Neural crest cell (in vitro differentiated cells): ENCODE measurements at places on chromosomes 2 and 18. TPM values are rescaled to one million over a fixed set of nuclear protein-coding genes. Genes with fewer than 3 reads are reported as not detected.
A peak's percentile ranks its signal among the peaks of the same experiment; 100 is the strongest.

GRCh38 chr2:152924722-152925121 is 206.3 kb downstream of the ARL6IP6 start:
- no peak for DNase-seq
- no peak overlapping the region for H3K4me3 ChIP-seq

TEX44 gene
- not detected in 2 replicates for total RNA-seq

GRCh38 chr18:34837769-34838272 is 127.7 kb downstream of the DTNA start:
- no peaks in the 10 kb centered on the region for H3K27me3 ChIP-seq
- peaks cover 7% of the 10 kb centered on the region for H3K4me1 ChIP-seq

DNA sequence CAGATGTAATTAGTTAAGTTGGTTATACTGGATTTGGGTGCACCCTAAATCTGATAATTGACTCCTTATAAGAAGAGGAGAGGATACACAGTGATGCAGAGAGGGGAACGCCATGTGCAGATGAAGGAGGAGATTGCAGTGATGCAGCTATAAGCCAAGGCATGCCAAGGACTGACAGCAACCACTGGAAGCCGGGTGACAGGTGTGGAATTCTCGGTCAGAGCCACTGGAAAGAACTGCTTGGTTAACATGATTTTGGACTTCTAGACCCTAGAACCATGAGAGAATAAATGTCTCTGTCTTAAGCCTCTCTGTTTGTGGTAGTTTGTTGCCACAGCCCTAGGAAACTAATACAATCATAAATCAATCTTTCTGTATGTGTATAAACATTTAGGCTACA is 403.3 kb upstream of the CDH20 start:
- no peaks in the 10 kb centered on the region for H3K4me1 ChIP-seq
- DNase-seq = no peak
- H3K27ac ChIP-seq = no peak overlapping the region
- H3K27me3 ChIP-seq = peaks cover 3% of the 10 kb centered on the region
- no peaks in the 10 kb centered on the region for H3K36me3 ChIP-seq

DNA sequence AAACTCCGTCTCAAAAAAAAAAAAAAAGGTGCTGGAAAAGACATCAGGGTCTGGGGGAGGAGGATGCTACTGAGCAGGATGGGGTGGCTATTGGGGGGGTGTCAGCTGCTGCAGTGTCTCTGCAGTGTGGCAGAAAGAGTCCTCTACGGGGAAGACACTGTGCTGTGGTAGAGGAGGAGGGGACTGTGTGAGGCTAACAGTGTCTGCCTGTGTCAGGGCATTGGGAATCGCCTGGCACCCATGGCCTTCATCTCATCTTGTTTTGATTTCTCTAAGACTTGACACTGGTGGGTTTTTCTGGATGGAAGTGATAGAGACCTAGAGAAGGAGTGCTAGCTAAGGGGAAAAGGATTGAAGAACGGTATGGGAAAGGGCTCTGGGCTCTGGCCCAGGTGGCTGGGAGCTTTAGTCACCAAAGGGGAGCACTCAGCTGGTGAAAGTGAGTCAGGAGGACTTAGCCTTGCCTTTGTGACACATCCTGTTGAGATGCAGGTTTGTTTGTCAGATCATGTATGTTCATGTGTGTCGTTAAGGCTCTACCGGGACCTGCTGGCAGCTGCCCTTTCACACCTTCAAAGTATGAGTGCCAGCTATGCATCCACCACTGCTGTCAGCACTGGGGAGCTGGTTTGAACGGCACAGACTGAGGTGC is 58.0 kb downstream of the FARP2 start:
- H3K36me3 ChIP-seq = peaks cover 17% of the 10 kb centered on the region
- peaks cover 16% of the 10 kb centered on the region for H3K4me1 ChIP-seq
- H3K27ac ChIP-seq = peak overlapping the region; percentile 15
- no peak overlapping the region for H3K4me3 ChIP-seq

- H3K27ac ChIP-seq = no peak overlapping the region
- DNase-seq = no peak
- peaks cover 3% of the 10 kb centered on the region for H3K27me3 ChIP-seq
- no peaks in the 10 kb centered on the region for H3K4me1 ChIP-seq
Observed at GRCh38 chr18:47791461-47791985, 138.9 kb downstream of the SMAD2 start.

DNA sequence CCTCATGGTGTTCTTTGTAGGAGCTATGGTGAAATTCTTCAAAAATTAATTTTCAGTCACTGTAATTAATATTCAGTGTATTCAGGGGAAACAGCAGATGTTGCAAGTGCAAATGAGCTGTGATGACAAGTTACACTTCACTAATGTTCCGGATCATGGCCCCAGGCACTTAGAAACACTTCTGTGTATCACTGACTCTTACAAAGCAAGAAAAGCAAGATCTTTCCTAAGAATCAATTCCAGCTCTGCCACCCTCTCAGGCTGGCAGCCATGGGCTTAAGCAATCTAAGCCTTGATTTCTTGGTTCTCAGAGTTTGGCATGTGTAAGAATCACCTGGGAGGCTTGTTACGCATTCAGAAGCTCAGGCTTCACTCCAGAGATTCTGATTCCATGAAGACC is 78.0 kb downstream of the MARCHF4 start:
- no peaks in the 10 kb centered on the region for H3K36me3 ChIP-seq
- H3K27me3 ChIP-seq = no peaks in the 10 kb centered on the region
- H3K27ac ChIP-seq = no peak overlapping the region
- no peak for DNase-seq
- H3K4me1 ChIP-seq = no peaks in the 10 kb centered on the region
- H3K4me3 ChIP-seq = no peak overlapping the region
